ENCODE measurements at places on chromosomes 4 and X. TPM values are rescaled to one million over a fixed set of nuclear protein-coding genes. Genes with fewer than 3 reads are reported as not detected.

GRCh38 chr4:53043891-53044650, 182.0 kb downstream of the RASL11B start:
- DNase-seq = no peak

DNA sequence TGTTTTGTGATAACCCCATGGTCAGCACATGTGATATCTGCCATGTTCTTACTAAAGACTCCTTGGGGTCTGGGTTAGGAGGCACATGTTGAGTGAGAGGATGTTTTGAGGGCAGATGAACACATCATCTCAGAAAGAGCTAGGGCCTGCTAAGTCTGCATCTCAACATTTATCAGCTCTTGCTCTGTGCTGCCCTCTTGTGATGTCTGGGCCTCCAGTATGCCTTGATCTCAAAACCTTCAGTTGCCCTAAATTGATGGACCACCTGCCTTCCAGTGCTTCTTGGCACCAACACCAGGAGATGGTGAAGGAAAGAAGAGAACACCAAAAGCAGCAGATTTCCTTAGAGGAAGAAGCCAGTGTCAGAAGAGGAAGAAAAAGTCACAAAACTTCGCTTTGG, 22.5 kb downstream of the MID1 start:
- DNase-seq = peak; percentile 66

BTC gene
- not detected for total RNA-seq

DNA sequence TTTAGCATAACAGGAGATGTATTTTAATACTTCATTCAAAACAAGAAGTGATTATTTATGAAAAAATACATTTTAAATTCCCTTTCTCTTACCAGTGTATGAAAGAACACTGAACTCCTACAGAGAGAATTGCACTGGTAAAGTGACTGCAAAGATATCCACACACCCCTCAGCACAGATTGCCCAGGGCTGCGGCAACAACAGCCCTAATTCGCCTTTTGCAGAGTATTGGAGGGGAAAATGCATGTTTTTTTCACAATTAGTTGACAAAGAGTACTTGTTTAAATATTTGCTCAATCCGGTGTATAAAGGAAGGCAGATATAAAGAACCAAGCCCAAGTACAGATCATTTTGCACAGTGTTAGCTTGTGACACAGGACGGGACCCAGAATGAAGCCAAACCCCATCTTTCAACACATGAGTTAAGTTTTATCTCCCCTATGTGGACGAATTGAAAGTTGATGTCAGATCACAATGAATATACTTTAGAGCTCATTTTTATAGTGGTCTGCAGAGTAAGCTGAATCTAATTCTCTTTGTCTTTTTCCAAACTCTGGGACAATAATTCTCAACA, 551.4 kb upstream of the IGFBP7 start:
- DNase-seq = no peak

- DNase-seq = peak; percentile 24
Observed at GRCh38 chrX:107734646-107735045, 40.9 kb downstream of the TSC22D3 start.

BOD1L1 gene
- 24.0 TPM for total RNA-seq

- no peak for DNase-seq
Observed at GRCh38 chr4:101299899-101300540, 47.3 kb downstream of the PPP3CA start.

SAGE1 gene
- total RNA-seq = not detected

GRCh38 chr4:108035691-108036090, 46.0 kb downstream of the HADH start:
- DNase-seq = no peak

DNA sequence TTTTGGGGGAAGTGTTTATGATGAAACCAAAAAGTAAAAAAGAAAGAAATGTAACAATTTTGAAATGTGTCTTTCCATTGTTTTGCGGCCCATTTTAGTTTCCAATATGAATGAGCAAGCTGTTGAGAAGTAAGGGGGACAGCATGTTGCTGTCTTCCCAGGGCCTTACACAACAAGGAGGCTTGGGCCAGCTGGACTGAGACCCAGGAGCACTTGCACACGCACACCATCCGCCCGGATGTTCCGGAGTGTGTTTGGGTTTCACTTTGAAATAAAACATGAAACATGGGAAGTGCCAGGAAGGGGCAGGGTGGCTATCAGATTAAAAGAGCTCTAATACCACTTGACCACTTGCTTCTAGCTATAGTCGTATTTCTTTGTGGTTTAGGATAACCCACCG, 144.4 kb downstream of the NHS start:
- DNase-seq = peak; percentile 3

GRCh38 chr4:14070289-14070880, 442.9 kb upstream of the BOD1L1 start:
- no peak for DNase-seq

GRCh38 chr4:88793475-88793874, 95.8 kb upstream of the NAP1L5 start:
- DNase-seq = no peak

REPS2 gene
- 5.2 TPM for total RNA-seq

- DNase-seq = no peak
Observed at GRCh38 chrX:130623518-130623917, 221.7 kb downstream of the RBMX2 start.

GRCh38 chr4:151753056-151753455, 7.8 kb downstream of the GATB start:
- DNase-seq = peak; percentile 4

- DNase-seq = peak; percentile 56
Observed at GRCh38 chr4:20395160-20395773, 143.6 kb downstream of the SLIT2 start.

GPC3 gene
- not detected for total RNA-seq

DNA sequence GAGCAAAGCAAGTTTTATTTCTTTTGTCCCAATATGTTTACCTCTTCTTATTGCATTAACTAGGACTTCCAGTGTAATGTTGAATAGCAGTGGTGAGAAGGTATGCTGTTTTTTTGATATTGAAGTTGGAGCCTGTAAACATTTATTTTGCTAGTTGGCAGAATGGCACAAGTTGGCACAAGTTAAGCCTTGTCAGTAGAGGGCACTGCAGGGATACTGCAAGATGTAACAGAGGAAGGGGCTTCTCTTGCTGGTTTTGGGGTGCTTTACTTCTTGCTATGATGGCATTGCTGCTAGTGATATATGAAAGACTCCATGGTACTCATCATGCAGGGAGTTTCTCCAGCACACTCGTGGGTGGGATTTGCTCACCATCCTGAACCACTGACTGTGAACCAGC, 327.3 kb upstream of the ARX start:
- no peak for DNase-seq

SRPK3 gene
- total RNA-seq = 0.40 TPM

- peak; percentile 23 for DNase-seq
Observed at GRCh38 chrX:78066110-78066509, 37.9 kb upstream of the PGK1 start.

All from lung microvascular endothelial cell (primary cell).